ENCODE measurements at places on chromosomes 3 and 15.

DNA sequence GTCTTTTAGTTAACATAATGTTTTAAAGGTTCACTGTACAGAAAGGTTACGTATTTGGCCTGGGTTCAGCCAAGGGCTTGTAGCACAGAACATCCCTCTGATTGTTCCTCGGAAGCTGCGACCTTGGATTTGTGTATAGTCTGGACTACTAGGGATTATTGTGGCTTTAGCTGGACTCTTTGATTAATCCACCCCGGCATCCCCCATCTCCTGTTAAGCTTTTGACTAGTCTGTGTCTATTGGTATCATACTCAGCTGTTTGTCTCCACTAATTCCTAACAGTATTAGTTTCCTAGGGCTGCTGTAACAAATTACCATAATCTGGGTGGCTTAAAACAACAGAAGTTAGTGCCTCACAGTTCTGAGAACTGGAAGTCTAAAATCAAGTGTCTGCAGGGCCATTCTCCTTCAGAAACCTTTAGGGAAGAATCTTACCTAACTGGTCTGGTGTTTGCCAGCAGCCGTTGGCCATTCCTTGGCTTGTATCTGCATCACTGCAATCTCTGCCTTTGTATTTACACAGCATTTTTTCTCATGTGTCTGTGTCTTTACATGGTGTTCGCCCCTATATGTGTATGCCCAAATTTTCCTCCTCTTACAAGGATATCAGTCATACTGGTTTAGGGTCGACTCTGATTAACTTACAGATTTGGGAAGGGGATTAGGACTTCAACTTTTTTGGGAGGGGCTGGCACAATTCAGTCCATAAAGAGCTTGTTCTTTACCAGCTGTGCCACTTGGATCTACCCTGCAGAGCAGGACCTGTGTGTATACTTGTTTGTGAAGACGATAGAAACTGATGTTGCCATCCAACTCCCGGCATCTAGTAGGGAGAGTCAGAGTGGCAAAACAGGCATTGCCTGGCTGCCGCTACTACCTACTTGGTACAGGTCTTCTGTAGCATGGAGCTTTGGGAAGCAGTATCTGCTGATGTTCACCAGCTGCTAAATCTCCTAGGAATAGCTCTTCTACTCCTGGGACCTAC is 117.8 kb downstream of the UBE2E2 start:
- DNase-seq = no peak

GRCh38 chr3:138842483-138843188 is 7.9 kb upstream of the PIK3CB start:
- DNase-seq = no peak

DNA sequence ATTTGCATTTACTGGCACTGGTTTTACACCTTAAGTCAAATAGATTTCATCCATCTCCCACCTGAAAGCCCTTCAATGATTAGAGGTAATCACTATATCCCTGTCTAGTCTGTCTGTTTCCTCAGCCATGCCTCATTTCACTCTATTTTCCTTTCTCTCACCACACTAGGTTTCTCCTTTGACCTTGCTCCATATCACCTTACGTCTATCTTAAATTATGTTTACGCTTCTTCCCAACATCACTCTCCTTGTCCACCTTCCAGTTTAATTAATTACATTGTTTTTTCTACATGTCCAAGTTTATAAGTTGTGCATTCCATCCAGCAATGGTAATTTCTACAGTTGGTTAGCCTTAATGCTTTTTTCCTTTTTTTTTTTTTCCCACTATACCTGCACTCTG is 396.7 kb upstream of the PDZRN3 start:
- DNase-seq = no peak

GRCh38 chr3:188855675-188856074 is 316.1 kb upstream of the TPRG1 start:
- no peak for DNase-seq

GRCh38 chr3:77195766-77196545 is 156.1 kb downstream of the ROBO2 start:
- DNase-seq = no peak

DNA sequence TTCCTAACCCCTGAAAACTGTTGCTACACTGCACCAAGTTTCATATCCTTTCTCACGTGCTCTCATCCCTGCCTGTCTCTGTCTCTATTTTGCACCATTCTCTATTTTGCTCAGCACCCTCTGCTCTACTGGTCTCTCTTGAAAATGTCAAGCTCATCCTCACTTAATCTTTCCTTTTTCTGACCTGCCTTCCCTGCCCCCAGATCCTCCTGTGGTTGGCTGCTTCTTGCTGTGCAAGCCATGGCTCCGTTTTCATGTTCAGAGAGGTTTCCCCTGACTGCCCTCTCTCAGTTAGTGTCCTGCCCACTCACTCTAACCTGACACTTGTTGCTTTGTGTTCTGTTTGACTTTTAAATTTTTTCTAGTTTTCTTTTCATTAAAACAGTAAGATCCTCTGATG is 6.0 kb downstream of the CCDC174 start:
- no peak for DNase-seq

- no peak for DNase-seq
These were observed 386.8 kb upstream of the PLSCR5 start for GRCh38 chr3:146991907-146992306.

DNA sequence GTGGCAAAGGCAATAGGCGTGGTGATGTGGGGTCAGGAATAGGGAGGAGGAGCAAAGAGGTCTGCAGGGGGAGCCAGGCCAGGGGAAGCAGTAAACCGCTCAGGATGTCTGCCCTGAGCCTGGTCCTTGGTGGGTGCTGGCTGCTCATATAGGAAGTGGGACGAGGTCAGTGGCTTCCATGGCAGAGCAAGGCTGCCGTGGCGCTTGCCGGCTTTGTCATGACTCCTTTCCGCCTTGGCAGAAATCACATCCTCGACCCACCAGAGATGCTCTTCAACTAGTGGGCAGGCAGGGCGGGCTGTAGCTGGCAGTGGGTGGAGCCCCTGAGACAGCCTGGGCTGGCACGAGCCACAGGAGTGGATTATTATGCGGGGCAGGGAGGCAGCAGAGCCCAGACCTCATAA is 13.1 kb upstream of the SKOR1 start:
- no peak for DNase-seq

- DNase-seq = no peak
These were observed 9.6 kb upstream of the ZXDC start for GRCh38 chr3:126485176-126485897.

- no peak for DNase-seq
These were observed 1.6 kb upstream of the ARL8B start for GRCh38 chr3:5120446-5120845.

DNA sequence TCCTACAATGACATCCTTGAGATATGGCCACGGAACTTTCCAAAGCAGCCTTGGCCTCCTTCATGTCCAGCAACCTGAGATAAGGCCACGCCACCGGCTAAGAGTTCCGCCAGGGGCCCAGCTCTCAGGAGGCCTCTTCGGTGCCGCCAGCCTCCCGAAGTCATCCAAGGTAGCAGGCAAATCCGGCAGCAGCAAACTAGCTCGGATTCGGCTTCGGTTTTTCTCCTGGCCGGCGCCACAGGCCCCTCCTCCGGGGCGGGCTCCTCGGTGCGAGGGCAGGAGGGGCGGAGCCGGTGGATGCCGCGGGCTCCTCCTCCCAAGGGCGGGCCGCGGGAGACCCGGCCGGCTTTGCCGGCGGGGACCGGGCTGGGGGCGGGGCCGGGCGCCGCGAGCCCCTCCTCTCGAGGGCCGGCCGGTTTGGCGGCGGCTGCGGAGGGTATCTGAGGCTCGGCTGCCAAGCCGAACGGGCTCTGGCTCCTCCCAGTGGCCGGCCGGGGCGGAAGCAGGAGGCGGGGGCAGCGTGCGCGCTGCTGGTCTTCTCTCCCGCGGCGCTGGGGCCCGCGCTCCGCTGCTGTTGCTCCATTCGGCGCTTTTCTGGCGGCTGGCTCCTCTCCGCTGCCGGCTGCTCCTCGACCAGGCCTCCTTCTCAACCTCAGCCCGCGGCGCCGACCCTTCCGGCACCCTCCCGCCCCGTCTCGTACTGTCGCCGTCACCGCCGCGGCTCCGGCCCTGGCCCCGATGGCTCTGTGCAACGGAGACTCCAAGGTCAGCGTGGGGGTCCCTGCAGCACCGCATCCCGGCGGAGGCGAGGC is at the start of gene GMPS:
Gene GMPS (plus strand): TSS at position 518 of the 812 bp plus-strand sequence. CDS start 221 bp downstream, at position 739.
- peak; percentile 97 for DNase-seq

GRCh38 chr3:86923071-86923491 is 67.9 kb downstream of the VGLL3 start:
- DNase-seq = no peak

GRCh38 chr3:117417411-117417810 is 707.8 kb downstream of the TUSC7 start:
- no peak for DNase-seq

GRCh38 chr15:35843498-35843897 is 297.5 kb upstream of the DPH6 start:
- no peak for DNase-seq

DNA sequence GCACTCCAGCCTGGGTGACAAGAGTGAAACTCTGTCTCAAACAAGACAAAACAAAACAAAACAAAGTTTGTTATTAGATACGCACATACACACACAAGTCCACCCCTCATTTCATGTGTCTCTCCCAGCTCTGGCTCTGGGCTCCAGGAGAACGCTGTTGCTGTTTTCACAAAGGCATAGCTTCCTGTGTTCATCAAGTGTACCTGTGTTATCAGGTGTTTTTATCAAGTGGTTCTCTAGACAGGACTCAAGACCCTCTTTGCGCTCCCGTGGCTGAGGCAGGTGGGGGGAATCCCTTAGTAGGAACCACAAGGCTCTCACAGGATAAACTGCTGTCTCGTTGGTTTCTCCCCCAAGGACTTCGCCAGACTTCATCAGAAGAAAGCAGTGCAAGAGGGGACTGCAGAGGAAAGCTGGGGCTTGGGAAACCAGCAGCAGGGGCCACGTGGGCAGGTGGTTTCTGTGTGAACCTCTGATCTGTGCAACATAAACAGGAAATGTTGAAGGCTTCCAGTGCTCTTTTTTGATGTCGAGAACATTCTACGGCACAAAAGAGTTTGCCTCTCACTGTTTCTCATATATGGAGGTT is 6.9 kb upstream of the PPP1R2 start:
- no peak for DNase-seq

- no peak for DNase-seq
These were observed 14.3 kb downstream of the TPM1 start for GRCh38 chr15:63056829-63057228.

- DNase-seq = no peak
These were observed 9.1 kb downstream of the SLC25A26 start for GRCh38 chr3:66229931-66230330.

DNA sequence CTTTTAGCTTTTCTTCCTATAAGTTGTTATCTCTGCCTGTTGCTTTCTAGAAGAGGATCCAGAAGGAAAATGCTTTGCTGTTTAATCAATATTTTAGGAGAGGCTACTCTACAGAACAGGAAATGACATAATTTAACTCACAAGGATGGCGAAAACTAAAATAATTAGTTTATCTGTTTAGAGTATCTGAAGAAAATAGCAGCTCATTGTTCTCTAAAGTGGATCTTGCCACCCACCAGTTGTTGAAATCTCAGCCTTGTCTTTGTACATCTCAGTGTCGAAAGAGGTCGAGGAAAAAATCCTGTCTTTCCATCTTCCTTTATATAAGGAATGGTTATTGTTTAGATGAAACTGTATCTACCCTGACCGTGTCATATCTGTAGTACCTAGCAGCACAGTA is 126.6 kb downstream of the ZNF609 start:
- no peak for DNase-seq

GRCh38 chr3:188049606-188050530 is 104.1 kb upstream of the LPP start:
- DNase-seq = no peak

GRCh38 chr15:59232476-59232875 is 25.8 kb downstream of the LDHAL6B start:
- no peak for DNase-seq

DNA sequence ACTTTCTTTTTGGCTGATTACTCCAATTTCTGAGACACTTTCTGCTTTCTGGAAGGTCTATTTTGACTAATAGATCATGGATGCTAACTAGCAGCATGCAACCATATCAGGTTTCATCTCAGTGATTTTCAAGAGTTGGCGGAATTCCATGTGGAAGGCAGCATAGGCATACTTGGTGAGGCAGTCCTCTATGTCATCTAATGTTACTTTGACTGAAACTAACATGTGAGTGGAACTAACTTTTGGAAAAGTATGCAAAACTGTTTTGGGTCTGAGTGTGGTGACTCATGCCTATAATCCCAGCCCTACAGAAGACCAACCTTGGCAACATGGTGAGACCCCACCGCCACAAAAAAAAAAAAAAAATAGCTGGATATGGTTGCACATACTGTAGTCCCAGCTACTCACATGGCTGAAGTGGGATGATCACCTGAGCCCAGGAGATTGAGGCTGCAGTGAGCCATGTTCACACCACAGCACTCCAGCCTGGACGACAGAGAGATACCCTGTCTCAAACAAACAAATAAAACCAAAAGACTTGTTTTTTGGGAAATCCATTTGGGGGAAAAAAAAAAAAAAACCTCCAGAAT is 1033.7 kb downstream of the ROBO1 start:
- DNase-seq = no peak

GRCh38 chr3:194462936-194463335 is 23.9 kb downstream of the ATP13A3 start:
- no peak for DNase-seq

GRCh38 chr15:78983146-78983918 is 38.5 kb upstream of the CTSH start:
- no peak for DNase-seq

DNA sequence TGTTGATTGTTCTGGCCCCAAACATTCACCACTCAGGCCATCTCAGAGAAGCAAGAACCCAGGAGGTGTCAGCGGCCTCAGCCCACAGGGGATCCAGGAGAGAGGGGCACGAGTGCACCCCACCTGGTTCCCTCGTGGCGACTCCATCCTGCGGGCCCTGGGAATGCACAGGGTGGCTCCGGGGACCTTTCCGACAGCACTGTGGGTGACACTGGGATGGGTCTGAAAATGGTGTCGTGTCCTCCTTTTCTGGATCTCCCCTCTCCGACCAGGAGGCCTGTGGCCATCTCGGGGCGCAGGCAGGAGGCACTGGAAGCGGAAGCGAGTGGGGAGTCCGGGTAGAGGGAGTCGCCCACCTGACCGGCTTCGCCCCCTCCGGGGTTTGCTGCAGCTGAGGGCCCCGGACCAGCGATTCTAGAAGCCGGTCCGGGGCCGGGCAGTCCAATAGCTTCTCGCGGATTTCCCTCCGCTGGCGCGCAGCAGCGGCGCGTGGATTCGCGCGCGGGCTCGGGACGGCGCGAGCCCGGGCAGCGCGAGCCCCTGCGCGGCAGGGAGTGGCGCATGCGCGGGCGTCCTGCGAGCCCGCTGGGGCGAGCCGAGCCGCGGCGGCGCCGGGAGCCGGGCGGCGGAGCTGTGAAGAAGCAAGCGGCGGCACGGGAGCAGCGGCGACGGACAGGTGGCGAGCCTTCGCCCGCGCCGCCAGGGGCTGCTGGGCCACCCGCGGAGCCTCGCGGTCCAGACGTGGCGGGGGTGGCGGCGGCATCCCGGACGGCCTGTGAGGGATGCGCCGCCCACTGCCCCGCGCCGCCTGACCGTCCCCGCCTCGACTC is at the start of gene DOCK3:
Gene DOCK3 (plus strand): TSS at position 579 of the 830 bp plus-strand sequence. CDS start 337 bp downstream, outside the sequence.
- DNase-seq = peak; percentile 30

GRCh38 chr3:120451272-120451761 is 525 bp upstream of the FSTL1 start:
- DNase-seq = no peak

DNA sequence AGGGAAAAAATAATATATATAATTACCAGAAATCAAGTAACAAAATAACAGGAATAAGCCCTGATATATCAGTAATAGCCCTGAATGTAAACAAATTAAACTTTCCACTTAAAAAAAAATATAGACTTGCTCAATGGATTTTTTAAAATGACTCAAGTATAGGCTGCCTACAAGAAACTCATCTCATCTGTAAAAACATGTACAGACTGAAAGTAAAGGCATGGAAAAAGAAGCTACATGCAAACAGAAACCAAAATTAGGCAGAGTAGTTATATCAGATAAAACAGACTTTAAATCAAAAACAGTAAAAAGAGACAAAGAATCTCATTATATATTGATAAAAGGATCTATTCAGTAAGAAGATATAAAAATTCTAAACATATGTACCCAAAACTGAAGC is 82.4 kb upstream of the STT3B start:
- no peak for DNase-seq

Data from NCI-H2081 (cell line).